ENCODE measurements at places on chromosomes 7 and 10.

GRCh38 chr7:78905436-78905835 lies 548.0 kb downstream of the MAGI2 start:
- no peak for DNase-seq

DNA sequence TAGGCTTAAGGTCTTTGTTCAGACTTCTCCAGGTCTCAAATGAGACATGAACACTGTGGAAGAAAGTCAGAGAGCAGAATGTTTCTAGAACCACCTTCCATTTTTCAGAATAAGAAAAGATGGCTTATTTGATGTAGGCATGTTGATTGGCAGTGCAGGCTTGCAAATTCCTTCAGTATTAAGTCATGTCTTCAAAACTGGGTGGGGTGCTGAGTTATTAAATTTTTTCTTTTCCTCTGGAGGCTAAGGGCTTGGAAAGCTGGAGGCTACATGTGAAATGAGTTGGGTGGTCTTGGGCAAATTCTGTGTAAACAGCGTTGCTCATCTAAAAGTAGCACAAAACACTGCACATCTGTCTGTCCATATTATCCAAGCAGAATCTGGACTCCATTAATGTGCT lies 62.8 kb downstream of the PRTFDC1 start:
- DNase-seq = no peak

DNA sequence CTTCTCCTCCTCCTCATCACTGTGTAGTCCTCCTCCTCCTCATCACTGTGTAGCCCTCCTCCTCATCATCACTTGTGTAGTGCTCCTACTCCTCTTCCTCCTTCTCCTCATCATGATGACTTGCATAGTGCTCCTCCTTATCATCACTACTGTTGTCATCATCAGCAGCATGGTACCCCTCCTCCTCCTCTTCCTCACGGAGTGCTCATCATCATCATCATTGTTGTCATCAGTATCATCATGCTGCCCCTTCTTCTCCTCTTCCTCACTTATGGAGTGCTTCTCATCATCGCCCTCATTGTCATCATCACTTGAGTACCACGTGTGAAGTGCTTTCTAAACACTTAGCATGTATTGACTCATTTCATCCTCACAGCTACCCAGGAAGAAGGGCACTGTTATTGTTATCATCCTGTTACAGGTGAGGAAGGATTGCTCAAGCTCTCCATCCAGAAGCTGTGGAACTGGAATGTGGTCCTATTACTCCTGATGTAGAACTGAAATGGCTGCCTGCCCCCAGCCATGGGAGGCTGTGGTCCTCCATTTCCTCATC lies 122.8 kb upstream of the SHH start:
- DNase-seq = no peak

- no peak for DNase-seq
Observed at GRCh38 chr10:16116404-16117304, 256.3 kb upstream of the MINDY3 start.

DNA sequence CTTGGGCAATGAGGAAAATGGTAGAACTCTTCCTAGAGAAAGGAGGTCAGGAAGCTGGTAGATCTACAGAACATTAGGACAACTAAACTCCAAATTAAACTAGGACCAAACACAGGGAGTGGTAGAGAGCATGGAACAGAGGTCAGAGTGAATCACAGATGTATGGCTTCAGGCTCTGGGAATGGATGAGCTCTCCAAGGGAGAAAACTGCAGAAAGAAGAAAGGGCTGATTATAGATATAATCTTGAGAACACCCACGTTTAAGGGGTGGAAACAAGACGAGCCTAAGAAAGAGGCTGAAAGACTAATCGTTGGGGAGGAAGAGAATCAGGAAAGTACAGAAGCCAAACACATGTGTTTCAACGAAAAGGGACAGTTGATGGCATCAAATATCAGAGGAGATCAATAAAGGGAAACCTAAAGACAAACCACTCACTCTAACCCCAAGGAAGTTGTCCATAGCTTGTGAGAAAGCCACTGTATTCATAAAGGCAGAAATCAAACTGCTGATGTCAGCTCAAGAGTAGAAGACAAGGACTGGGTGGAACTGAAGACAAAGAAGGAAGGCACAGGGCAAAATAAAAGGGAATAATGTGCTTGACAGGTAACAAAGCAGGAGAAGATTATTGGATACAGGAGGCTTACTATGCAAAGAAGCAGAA lies 41.4 kb downstream of the NUDCD3 start:
- no peak for DNase-seq

GRCh38 chr7:26543340-26543739 lies 251.7 kb downstream of the SNX10 start:
- no peak for DNase-seq

GRCh38 chr7:17109020-17109419 lies 189.4 kb upstream of the AHR start:
- peak; percentile 13 for DNase-seq

DNA sequence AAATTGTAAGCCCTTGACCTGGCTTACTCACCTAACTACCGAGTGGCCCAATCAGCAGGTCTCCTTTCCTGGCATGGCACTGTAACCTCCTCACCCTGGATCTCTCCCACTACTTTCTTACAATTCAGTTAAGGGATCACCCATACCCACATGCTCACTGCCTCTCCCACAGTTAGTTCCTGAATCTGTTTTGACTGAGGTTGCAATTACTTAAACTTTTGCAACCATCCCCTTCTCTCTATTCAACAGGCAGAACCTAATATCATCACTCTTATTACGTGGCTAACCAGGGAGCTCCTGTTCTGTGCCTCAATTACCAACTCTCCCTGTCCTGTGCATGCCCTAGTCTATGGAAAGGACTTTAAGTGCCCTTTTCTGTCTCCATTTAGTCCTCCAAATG lies 84.2 kb upstream of the IKZF1 start:
- DNase-seq = no peak

- DNase-seq = no peak
Observed at GRCh38 chr7:157874870-157875229, 538.0 kb downstream of the DNAJB6 start.

DNA sequence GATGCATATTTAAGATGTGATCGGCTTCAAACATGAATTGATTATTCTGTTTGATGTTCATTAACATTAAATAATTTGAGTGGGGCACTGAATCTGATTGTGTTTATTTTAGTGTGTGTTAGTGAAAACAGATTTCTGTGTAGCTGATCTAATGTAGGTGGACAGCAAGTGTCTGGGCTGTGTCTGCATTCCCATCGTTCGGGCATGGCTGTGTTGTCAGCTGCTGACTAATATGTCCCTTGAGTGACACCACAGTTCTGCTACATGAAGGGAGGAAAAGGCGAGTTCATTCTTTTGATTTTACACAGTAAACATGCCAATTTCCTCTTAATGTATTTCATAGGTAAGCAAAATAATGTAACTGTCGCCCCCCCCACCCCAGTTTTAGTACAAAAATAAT lies 203.0 kb downstream of the CNTNAP2 start:
- no peak for DNase-seq

Data from fibroblast of skin of left quadriceps (primary cell).